Activated CD4-positive, alpha-beta T cell treated with anti-CD3 and anti-CD28 coated beads, Interleukin-2, amount 50 U/mL, for 16 hours (primary cell): ENCODE measurements at places on chromosomes 6 and 20.

DNA sequence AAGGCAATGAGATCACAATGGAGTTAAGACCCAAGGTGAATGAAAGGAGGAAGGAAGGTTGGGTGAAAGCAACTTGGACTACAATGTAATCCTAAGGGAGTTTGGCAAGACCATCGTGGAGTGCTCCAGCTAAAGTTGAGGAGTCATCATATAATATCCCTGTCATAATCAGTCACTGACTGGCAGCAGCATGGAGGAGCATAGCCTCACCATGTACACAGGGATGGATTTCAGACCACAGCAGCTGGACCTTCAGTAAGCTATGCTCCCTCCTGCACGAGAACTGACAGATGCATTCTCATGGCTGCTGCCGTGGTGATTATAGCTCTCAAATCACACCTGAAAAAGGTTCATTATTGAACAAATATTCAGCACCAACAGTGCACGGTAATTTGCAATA is 43.0 kb downstream of the GOPC start:
- no peak for DNase-seq

- DNase-seq, result peak; percentile 18
Measured at GRCh38 chr6:169803271-169803811, 51.9 kb downstream of the ERMARD start.

DNA sequence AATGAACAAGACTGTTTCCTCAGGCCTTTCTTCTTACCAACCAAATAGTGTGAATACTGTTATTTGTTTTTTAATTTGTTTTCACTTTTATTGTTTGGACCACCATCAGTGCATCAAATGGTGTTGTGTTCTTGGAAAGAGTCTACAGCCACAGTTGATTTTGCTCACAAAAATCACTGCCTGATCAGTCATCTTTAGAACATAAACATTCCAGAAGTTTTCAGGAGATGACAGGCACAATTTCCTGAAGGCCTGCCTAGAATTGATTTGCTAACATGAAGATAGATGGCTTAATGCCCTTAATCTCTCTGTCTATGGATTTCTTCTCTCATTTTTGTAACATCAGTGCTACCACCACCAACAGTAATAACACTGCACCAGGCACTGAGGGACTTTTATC is 13.5 kb downstream of the IL22RA2 start:
- DNase-seq, result no peak

DNA sequence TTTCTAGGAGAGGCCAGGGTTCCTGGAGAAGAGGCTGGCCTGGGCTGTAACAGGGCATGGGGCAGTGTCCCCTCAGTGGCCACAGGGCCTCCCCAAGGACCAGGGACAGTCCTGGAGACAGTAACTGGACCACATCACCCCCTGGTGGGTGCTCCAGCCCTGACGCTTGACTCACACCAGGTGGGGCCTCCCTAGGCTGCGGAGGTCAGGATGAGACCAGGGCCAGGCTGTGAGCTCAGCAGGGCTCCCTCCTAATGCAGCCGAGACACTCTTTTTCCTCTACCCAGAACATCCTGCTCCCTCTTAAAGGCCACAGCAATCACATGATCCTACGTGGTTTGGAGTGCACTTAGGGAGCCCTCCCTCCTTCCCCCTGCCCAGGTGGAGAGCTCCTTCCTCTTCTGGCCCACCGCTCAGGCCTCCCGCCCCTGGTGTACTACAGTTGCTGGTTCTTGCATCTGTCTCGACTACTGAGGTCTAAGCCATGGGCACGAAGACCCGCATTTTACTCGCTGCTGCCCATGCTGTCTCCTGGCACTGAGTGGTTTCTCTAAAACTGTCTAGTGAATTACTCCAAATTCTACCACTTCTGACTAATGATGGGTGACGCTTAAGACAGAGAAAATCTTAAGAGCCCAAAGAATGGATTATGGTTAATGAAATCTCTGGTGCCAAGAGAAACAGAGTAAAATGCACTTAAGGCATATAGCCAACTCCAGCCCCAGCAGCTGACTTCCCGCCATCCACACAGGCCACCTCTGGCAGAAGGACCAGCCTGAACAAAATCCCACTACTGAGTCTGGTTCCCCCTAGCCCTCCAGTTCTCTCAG is 166.1 kb upstream of the CST7 start:
- DNase-seq, result no peak

GRCh38 chr6:152049502-152049901 is 242.0 kb downstream of the ESR1 start:
- no peak for DNase-seq
